Activated CD4-positive, CD25-positive, alpha-beta regulatory T cell (primary cell): ENCODE measurements at places on chromosomes 5 and 9.

DNA sequence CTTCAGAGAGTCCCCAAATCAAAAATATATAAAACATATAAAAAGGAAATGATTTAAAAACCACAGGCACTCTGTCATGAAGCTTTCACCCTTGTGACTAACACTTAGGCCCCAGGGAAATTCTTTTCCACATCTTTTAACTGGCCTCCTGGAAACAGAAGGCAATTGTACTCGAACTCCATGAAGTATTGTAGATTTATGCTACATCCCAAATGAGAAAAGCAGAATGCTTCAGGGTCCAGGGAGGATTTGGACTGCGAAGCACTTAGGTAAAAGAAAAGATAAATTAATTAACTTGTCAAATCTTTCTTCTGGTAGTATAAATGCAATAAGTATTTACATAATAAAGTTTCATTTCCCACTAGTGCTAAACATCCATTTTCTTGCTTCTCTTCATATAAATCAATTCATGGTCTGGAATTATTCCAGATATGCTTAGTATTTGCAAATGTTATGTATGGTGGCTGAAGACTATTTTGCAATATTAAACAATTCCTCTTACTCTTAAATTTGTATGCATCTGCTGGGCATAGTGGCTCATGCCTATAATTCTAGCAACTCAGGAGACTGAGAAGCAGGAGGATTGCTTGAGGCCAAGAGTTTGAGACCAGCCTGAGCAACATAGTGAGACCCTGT is 64.9 kb upstream of the ELL2 start:
- DNase-seq = no peak

DNA sequence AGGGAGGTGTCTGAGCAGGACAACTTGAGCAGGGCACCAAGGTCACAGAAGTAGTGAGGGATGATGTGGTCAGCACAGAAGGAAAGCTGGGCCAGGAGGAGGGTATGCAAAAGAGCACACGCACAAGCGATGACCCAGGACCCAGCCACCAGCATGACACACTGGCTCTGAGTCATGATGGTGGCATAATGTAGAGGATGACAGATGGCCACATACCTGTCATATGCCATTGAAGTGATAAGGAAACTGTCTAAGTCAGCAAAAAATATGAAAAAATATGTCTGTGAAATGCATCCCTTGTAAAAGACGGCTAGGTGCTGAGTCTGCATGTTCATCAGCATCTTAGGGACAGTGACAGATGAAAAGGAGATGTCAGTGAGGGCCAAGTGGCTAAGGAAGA is 380 bp downstream of the OR1J1 start:
- DNase-seq = no peak

DNA sequence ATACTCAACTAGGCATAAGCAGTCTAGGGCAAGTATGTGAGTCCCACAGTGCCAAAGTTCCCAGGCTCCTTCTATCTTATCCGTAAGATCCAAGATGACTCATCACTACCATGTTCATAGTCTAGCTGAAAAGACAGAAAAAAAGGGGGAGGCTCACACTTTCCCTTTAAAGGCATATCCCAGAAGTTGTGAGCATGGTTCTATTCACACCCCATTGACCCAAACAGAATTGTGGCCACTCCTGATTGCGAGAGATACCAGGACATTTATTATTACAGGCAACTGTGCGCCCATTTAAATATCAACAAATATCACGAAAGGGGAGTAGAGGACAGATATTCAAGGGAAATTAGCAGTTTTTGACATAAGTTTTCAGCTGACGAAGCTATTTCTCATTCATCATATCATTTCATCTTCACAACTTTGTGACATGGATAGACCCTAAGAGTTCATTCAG is 8.1 kb upstream of the PFDN1 start:
- DNase-seq = no peak

DNA sequence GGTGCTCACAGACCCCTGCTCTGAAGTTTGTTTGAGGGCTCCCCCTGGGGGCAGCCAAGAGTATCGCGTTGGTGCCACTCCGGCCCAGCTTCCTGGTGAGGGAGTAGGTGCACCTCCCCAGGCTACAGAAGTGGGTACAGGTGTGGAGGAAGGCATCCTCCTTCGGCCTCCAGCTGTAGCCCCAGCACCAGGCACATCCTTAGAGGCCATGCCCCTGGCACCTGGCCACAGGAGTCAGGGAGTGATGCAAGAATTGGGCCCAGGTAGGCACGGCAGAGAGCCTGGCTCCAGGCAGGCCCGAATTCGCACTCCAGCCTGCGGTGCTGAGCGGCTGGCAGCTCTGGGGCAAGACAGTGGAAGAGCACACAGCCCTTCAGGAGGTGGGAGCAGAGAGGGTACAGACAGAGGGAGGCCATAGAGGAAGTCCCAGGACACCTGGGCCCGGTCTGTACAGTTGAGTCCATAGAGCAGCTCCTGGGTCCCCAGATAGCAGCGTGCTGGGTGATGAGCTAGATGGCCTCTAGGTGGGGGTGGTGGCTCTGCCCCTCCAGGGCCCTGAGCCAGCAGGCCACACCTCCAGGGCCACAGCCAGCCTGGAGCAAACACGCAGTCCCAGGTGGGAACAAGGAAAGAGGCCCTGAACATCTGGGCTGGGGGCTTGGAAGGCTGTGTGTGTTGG is 2.4 kb downstream of the SAPCD2 start:
- peak; percentile 76 for DNase-seq

- DNase-seq = no peak
These were observed 354 bp downstream of the NCBP1 start for GRCh38 chr9:97633859-97634490.

- DNase-seq = no peak
These were observed 34.3 kb upstream of the ASS1 start for GRCh38 chr9:130410443-130410842.

DNA sequence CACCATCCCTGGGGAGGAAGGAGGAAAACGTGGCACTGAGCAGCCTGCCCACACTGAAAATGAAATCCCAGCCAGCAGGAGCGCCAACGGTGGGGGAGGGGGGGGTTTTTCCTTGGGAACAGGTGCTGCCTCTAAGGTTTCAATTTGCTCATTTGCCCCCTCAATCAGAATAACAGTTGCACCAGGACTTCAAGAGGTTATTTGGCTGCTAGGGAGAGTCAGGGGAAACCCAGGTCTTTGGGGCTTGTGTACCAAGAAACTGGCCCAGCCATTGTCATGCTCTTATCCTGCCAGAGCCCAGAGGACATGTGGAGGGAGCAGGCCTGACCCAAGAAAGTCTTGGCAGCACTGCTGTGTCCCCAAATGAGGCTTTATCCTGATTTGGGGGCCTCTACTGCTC is 66.5 kb downstream of the NDFIP1 start:
- no peak for DNase-seq

DNA sequence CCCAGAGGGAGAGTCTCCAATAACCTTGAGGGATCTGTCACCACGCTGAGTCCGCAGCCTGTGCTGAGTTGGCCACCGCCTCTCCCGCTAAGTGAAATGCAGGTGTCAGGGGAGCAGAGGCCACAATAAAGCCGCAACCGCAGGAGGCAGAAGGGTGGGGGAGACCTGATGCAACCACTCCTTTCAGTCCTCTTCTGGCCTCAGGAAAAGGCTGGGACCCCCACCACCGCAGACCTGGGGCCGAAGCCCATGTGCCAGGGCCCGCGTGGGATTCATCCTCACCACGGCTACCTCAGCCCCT is 576 bp downstream of the MAP1B start:
- DNase-seq = no peak

GRCh38 chr5:97936231-97936630 is 753.2 kb upstream of the RIOK2 start:
- no peak for DNase-seq

DNA sequence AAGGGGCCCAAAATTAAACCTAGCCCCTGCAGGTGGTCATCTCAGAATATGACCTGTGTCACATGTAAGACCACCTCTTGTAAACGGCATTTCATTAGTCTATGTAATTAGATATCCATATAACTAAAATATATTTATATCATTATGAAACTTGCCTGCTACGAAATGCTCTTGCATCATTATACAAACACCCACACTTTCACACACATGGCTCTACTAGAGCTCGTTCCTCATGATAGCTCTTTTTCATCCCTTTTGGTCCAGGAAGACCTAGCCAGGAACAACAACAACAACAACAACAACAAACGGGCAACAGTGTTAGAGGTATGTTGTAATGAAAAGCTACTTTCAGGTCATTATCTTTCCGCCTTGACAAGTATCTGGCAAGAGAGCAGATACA is 58.6 kb downstream of the LHFPL2 start:
- DNase-seq = no peak

GRCh38 chr9:9949978-9950377 is 662.8 kb downstream of the PTPRD start:
- no peak for DNase-seq

DNA sequence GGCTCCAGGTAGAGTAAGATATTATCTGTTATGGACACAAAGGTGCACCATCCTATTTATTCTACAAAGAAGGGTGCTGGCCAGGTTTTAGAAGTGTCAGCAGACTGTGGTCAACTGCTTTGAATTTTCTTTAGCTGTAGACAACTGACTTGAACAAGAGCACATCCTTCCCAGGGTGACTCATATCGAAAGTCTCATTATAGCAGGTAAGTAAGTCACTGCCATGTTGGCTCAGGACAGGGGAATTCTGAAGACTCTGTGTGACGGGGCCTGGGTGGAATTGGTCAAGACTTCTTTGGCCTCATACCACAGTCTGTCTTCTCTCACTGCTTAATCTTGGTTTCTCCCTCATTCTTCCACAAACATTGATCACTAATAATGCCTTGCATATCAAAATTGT is 214.5 kb upstream of the CDH9 start:
- DNase-seq = no peak

- DNase-seq = no peak
These were observed 338.5 kb downstream of the CETN3 start for GRCh38 chr5:90071066-90071465.

DNA sequence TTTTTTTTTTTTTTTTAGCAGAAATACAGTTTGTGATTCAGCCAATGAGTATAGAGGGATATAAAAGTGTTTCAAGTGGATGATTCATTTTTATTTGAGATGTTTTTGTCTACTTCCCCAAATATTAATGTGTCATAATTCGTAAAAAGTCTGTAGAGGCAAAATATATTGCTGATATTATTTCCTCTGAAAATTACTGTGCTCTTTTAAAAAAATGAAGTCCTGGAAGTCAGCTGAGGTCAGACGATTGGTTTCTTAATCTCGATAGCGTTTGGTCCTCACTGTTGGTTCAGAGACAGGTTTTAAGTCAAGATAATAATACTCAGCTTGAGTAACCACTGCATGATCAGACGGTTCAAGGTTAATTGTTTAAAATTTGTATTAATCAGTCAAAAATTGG is 19.5 kb downstream of the IL9 start:
- no peak for DNase-seq

- no peak for DNase-seq
These were observed 125.8 kb upstream of the SLC44A1 start for GRCh38 chr9:105118636-105119035.

GRCh38 chr9:77800924-77801551 is 152.9 kb upstream of the GNA14 start:
- DNase-seq = no peak
